ENCODE measurements at places on chromosomes 4 and X. TPM values are rescaled to one million over a fixed set of nuclear protein-coding genes. Genes with fewer than 3 reads are reported as not detected.

Gene NAA11
- polyA plus RNA-seq, result not detected

Gene MAGEC2
- polyA plus RNA-seq, result not detected

Gene F8
- 4.9 TPM for polyA plus RNA-seq

- H3K36me3 ChIP-seq, result no peaks in the 10 kb centered on the region
- H3K27ac ChIP-seq, result no peak overlapping the region
- H3K4me3 ChIP-seq, result no peak overlapping the region
- DNase-seq, result peak; percentile 5
Measured at GRCh38 chr4:106165351-106166010, 150.5 kb downstream of the TBCK start.

Gene PIR
- polyA plus RNA-seq, result 12.0 TPM

DNA sequence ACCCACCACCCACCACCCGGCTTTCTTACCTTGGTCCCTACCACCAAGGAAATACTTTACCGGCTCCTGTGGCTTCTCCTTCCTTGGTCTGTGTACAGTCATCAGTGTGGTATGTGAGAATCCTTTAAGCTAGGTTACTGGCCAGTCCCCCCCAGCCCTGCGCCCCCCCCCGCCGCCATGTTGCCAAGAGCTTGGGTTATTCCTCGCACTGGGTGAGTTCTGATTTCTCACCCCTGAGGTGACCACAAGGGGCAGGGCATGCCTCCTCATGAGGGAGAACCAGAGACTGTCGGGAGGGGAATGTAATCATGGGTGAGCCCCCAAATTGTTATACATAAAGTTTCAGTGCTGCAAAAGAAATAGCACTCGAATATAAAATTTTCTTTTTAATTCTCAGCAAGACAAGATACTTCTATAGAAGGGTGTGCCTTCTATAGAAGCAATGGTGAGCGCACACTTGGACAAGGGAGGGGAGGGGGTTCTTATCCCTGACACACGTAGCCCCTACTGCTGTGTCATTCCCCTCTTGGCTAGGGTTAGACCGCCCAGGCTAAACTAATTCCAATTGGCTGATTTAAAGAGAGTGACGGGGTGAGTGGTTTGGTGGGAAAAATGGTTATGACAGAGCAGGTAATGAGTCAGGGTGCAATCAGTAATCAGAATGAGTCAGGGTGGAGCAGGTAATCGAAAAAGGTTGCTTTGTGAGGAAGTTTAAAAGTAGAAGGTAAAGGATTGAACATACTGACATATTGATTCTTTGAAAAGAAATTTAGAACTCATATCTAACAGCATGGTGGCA, 133.2 kb downstream of the KDM6A start:
- H3K4me3 ChIP-seq, result no peak overlapping the region
- no peak for DNase-seq
- no peak overlapping the region for H3K27ac ChIP-seq
- H3K4me1 ChIP-seq, result peaks cover 5% of the 10 kb centered on the region

- H3K27me3 ChIP-seq, result no peaks in the 10 kb centered on the region
- no peaks in the 10 kb centered on the region for H3K36me3 ChIP-seq
- peak overlapping the region; percentile 74 for H3K27ac ChIP-seq
- no peaks in the 10 kb centered on the region for H3K4me1 ChIP-seq
Measured at GRCh38 chrX:73563738-73564068, 706 bp downstream of the CHIC1 start.

- H3K27me3 ChIP-seq, result no peaks in the 10 kb centered on the region
- no peaks in the 10 kb centered on the region for H3K36me3 ChIP-seq
- H3K27ac ChIP-seq, result no peak overlapping the region
- no peak for DNase-seq
- no peak overlapping the region for H3K4me3 ChIP-seq
- no peaks in the 10 kb centered on the region for H3K4me1 ChIP-seq
Measured at GRCh38 chrX:31931225-31931624, 859.4 kb upstream of the FTHL17 start.

- peak overlapping the region; percentile 33 for H3K27ac ChIP-seq
- H3K4me3 ChIP-seq, result no peak overlapping the region
- H3K36me3 ChIP-seq, result no peaks in the 10 kb centered on the region
- no peaks in the 10 kb centered on the region for H3K4me1 ChIP-seq
- no peaks in the 10 kb centered on the region for H3K27me3 ChIP-seq
Measured at GRCh38 chr4:18318682-18319388, 297.3 kb upstream of the LCORL start.

DNA sequence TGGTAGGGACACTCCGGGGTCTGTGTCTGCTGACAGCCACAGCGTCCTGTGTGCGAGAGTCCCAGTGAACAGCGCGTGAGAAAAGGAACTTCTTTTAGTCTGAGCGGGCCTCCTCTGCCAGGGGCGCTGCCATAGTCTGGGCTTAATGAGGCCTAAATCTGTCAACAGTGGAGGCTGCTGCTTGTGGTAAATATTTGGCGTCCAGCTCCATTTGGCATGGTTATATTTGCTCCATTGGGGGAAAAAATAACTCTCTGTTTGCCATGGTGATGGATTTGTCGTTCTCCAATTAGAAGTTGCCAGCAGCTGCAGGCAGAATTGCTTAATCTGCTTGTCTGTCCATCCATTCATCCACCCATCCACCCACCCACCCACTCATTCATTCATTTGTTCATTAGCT, 71.4 kb upstream of the PSAPL1 start:
- no peak overlapping the region for H3K27ac ChIP-seq
- no peak overlapping the region for H3K4me3 ChIP-seq
- no peaks in the 10 kb centered on the region for H3K4me1 ChIP-seq
- no peak for DNase-seq
- peaks cover 33% of the 10 kb centered on the region for H3K27me3 ChIP-seq

- no peaks in the 10 kb centered on the region for H3K36me3 ChIP-seq
- no peak overlapping the region for H3K27ac ChIP-seq
- H3K4me3 ChIP-seq, result no peak overlapping the region
- DNase-seq, result peak; percentile 14
- no peaks in the 10 kb centered on the region for H3K27me3 ChIP-seq
Measured at GRCh38 chr4:40149960-40150385, 46.9 kb upstream of the RHOH start.

GRCh38 chrX:30713061-30713525, 59.9 kb downstream of the GK start:
- H3K27ac ChIP-seq, result no peak overlapping the region
- peak; percentile 41 for DNase-seq
- no peak overlapping the region for H3K4me3 ChIP-seq
- no peaks in the 10 kb centered on the region for H3K27me3 ChIP-seq
- no peaks in the 10 kb centered on the region for H3K4me1 ChIP-seq

DNA sequence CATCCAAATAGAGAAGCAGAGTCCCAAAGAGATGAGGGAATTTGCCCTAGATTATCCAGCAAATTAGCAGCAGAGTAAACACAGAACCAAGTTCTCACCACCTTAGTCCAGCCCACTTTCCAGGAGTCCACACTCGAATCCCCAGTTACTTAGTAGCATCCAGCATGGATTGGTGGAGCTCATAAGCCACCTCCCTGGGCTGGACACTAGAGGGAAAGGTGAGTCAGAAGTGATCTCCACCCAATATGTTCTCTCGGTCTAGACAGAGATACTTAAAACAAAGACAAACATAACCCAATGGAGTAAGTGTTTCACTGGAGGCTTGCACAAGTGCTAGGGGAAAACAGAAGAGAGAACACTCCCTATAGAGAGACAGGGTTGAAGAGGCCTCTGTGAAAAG, 105.1 kb upstream of the CPEB2 start:
- no peak overlapping the region for H3K27ac ChIP-seq
- no peak overlapping the region for H3K4me3 ChIP-seq
- no peak for DNase-seq

DNA sequence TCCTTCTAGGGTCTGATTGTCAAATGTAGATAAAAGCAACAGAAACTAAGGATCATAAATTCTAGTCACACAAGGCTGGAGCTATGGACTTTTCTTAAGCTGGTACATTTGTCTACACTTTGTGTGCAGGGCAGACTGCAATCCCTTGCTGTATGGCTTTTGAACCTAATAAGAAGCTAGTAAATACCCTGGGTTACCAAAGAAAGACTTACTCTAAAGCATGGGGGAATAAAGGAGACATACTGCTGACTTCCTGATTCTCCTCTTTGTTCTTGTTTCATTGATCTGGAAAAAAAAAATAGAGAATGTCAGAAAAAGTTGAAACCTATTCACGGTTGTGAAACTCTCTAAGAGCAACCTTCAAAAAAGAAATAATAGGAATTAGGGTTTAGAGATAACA, 216.6 kb upstream of the TLL1 start:
- H3K4me3 ChIP-seq, result no peak overlapping the region
- no peaks in the 10 kb centered on the region for H3K4me1 ChIP-seq
- no peaks in the 10 kb centered on the region for H3K27me3 ChIP-seq
- no peaks in the 10 kb centered on the region for H3K36me3 ChIP-seq
- no peak for DNase-seq

- no peaks in the 10 kb centered on the region for H3K27me3 ChIP-seq
- no peaks in the 10 kb centered on the region for H3K4me1 ChIP-seq
- DNase-seq, result no peak
- no peaks in the 10 kb centered on the region for H3K36me3 ChIP-seq
- no peak overlapping the region for H3K27ac ChIP-seq
Measured at GRCh38 chr4:108917255-108917654, 154.4 kb upstream of the ETNPPL start.

DNA sequence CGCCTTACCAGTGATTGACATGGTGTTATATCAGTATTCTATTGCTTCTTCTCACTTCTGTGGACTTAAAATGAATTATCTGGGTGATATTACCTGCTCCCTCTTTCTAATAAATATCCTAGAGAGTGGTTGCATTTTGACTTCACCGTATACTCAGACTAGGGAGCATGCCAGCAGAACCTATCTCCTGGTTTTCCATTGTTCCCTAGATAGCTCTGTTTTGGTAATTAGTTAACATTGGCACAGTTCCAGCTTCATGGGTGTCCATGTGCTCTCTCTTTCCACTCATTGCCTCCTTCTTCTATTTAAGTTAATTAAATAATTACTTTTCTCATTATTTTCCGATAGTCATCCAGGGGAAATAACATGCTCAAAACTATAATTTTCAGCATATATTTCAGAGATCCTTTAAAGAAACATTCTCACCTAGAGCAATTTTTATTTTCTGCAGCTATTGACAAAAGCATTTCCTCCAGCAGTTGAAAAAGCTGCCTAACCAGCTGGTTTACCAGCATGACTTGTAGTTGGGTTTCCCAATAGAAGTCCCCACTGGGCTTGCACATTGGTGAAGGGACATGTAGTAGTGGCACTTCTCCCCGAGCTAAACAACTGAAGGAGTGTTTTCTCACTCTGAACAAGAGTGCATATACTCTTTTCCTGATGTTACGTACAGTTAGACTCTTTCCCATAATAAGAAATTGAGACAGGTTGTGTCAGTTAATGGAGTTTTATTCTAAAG, 27.9 kb upstream of the PAPSS1 start:
- no peak overlapping the region for H3K4me3 ChIP-seq
- no peaks in the 10 kb centered on the region for H3K36me3 ChIP-seq
- H3K27me3 ChIP-seq, result no peaks in the 10 kb centered on the region
- no peak overlapping the region for H3K27ac ChIP-seq
- no peaks in the 10 kb centered on the region for H3K4me1 ChIP-seq
- DNase-seq, result no peak

Gene NUDT9
- 53.8 TPM for polyA plus RNA-seq

GRCh38 chrX:71637848-71638247, 19.5 kb upstream of the CXCR3 start:
- no peak overlapping the region for H3K27ac ChIP-seq
- H3K27me3 ChIP-seq, result no peaks in the 10 kb centered on the region
- no peaks in the 10 kb centered on the region for H3K36me3 ChIP-seq
- no peak overlapping the region for H3K4me3 ChIP-seq

Gene LIMCH1
- polyA plus RNA-seq, result 90.6 TPM

GRCh38 chr4:185061610-185062009, 43.3 kb downstream of the HELT start:
- no peak overlapping the region for H3K27ac ChIP-seq
- H3K36me3 ChIP-seq, result no peaks in the 10 kb centered on the region
- no peak overlapping the region for H3K4me3 ChIP-seq
- DNase-seq, result no peak

DNA sequence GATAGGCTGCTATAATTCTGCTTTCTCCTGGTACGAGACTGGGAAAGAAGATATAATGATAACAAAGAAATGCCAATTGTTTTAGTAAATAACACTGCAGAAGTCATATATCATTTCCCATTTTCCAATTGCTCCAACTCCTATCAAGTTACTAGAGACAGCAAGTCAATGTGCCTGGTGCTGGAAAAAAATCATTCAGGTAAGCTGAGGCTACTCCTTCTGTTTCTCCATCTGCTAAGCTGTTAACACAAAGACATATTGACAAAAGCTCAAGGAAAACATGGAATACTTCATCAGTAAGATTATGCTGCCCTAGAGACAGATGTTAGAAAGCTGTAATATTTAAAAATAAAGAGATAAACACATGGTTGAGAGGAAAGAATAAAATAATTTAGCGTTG, 10.0 kb downstream of the NAA11 start:
- no peak overlapping the region for H3K27ac ChIP-seq
- H3K4me1 ChIP-seq, result no peaks in the 10 kb centered on the region
- H3K27me3 ChIP-seq, result no peaks in the 10 kb centered on the region

GRCh38 chr4:54189140-54189539, 40.0 kb upstream of the PDGFRA start:
- no peaks in the 10 kb centered on the region for H3K4me1 ChIP-seq
- DNase-seq, result no peak
- H3K27ac ChIP-seq, result no peak overlapping the region

DNA sequence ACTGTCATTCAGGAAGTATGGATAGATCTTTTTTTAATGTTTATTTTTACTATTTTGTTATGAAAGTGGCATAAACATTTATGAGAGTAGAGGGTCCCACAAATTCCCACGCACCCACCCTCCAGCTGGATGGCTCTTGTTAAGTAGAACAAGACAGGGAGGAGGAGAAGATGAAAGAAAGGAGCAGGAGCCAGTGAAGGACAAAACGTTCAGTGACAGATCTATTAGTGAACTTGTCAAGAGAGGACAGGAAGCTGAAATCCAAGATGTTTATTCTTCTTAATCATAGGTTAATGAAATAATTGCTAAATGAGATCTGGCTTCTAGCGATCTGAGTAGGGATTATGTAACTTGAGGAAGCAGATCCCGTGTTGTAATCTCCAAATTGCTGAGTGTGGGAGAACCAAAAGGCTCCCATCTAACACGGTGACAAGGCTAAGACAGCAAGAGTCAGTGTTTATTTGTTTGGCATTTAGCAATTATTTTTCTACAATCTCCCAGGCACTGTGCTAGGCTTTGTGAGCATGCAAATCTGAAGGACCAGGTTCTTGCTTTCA, 162.5 kb downstream of the SHROOM3 start:
- H3K4me3 ChIP-seq, result no peak overlapping the region
- no peak overlapping the region for H3K27ac ChIP-seq
- no peak for DNase-seq
- no peaks in the 10 kb centered on the region for H3K27me3 ChIP-seq
- H3K4me1 ChIP-seq, result peaks cover 4% of the 10 kb centered on the region

GRCh38 chrX:14295426-14295825, 233.9 kb upstream of the GLRA2 start:
- H3K27me3 ChIP-seq, result no peaks in the 10 kb centered on the region
- no peak overlapping the region for H3K27ac ChIP-seq
- H3K4me1 ChIP-seq, result no peaks in the 10 kb centered on the region

DNA sequence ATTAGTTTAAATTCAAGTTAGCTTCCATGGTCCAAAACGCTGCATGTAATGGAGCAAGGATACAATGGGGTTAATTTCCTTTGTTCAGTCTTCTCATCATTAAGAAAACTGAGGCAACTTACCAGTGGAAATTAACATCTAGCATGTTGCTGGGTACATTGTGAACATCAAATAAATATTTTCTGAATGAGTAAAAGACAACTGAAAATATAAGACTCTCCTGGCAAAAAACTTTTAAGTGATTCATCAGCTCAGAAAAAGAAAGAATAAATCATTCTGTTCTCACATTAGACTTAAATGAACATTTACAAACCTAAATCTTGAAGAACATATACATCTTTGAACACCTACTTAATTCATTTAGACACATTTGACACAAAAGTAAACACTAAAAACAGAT, 138.4 kb upstream of the ETNPPL start:
- no peak overlapping the region for H3K27ac ChIP-seq
- no peaks in the 10 kb centered on the region for H3K4me1 ChIP-seq
- no peak for DNase-seq
- H3K4me3 ChIP-seq, result no peak overlapping the region
